RKO (cell line): ENCODE measurements at places on chromosomes 12 and 14.

DNA sequence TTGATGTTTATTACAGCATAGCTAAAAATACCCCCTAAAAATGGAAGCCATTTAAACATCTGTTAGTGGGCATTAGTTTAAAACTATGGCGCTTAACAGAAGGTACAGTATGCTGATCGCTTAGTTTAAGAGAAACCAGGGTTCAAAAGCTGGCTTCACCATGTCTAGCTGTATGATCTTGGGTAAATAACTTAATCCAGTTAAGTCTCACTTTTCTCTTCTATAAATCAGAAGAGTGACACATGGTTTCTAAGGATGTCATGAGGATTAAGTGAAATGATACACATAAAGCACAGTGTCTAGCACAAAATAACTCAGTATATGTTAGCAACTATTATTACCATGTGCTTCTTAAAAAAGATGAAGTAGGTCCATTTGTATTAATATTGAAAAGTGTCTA lies 38.7 kb downstream of the STK38L start:
- DNase-seq = no peak

GRCh38 chr12:129675947-129676346 lies 227.9 kb downstream of the TMEM132D start:
- DNase-seq = no peak

- no peak for DNase-seq
Observed at GRCh38 chr12:10563966-10564365, 49.4 kb downstream of the MAGOHB start.

DNA sequence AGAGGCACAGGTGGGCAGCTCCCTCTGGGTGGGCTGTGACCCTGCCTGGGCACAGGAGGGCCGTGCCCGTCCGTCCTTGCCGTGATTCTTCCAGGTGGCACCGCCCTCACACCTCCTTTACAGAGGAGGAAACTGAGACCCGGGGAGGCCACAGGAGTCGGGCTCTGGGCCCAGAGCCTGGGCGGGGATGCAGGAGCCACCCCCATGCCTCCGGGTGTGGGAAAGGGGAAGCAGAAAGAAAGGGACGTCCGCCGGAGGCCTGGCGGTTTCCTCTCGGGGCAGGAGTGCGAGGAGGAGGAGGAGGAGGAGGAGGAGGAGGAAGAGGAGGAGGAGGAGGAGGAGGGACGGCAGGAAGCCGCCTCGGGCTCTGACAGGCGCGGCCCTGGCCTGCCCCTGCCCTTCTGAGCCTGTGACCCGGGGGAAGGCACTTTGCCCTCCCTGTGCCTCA lies 23.0 kb downstream of the SH2B3 start:
- DNase-seq = no peak

DNA sequence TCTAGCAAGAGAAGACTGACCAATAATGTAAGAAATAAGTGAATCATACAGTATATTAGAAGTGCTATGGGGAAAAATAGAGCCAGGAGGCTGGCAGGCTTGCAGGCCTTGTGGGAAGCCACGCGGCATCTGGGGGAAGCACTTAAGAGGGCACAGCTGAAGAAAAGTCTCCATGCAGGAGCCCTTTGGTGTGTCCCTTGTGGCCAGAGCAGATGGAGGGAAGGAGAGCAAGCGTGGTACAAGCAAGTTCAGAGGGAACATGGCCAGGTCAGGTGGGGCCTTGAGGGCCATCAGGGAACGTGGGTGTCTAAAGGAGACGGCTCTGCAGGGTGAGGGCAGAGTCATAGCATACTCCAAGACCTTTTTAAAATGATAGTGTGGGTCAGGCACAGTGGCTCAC lies 51.7 kb downstream of the LRRC74A start:
- no peak for DNase-seq

DNA sequence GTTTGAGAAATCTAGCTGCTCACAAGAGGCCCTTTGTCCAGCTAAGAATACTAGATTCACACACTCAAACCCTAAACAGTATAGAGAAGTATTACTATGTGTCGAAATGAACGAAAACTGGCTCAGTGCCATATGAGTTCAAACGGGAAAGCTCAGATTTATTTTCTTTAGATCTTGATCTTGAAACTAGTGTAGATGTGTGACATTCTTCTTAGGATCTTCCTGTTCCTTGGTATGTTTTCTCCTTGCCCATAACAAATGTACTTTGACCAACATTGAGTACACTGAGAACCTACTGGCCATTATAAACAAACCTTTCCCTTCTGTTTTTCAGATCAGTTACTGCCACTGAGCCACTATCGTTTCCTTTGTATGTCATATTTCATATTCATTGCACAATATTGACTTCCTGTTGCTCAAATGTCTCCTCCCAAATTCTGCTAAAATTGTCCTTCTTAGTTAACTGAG lies 21.3 kb downstream of the MYBPC1 start:
- DNase-seq = no peak

- no peak for DNase-seq
Observed at GRCh38 chr12:132364348-132364902, 35.0 kb upstream of the GALNT9 start.

DNA sequence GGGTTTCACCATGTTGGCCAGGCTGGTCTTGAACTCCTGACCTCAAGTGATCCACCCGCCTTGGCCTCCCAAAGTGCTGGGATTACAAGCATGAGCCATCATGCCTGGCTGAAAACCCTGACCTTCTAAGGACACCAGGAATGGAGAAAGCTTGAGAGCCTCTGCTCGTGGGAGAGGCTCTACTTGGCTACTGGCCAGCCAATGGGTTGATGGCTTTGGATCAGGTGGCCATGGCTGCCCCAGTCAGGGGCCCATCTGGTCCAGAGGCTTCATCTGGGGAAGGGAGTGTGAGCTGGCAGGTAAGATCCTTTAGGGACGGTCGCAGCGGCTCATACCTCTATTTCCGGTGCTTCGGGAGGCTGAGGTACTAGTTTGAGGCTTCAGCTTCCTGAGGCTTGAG lies 42.5 kb upstream of the PPP1CC start:
- DNase-seq = no peak

GRCh38 chr14:72500234-72500838 lies 393.6 kb downstream of the DPF3 start:
- no peak for DNase-seq

- no peak for DNase-seq
Observed at GRCh38 chr12:120659151-120659525, 18.7 kb downstream of the CABP1 start.

- no peak for DNase-seq
Observed at GRCh38 chr14:38125481-38126037, 82.1 kb upstream of the SSTR1 start.

DNA sequence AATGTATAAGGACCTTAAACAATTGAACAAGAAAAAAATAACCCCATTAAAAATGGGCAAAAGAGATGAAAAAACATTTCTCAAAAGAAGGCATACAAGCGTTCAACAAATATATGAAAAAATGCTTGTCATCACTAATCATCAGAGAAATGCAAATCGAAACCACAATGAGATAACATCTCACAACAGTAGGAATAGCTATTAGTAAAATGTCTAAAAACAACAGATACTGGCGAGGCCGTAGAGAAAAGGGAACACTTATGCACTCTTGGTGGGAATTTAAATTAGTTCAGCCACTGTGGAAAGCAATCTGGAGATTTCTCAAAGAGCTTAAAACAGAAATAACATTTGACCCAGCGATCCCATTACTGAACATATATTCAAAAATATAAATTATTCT lies 769.8 kb upstream of the MGAT4C start:
- no peak for DNase-seq

GRCh38 chr14:100193417-100194357 lies 34.2 kb upstream of the DEGS2 start:
- DNase-seq = no peak

GRCh38 chr14:77003960-77004710 lies 24.4 kb downstream of the IRF2BPL start:
- no peak for DNase-seq

- no peak for DNase-seq
Observed at GRCh38 chr14:34604995-34605394, 25.0 kb downstream of the SNX6 start.

GRCh38 chr12:106490264-106490663 lies 92.5 kb upstream of the RFX4 start:
- DNase-seq = no peak

- no peak for DNase-seq
Observed at GRCh38 chr12:47729233-47729632, 3.9 kb upstream of the ENDOU start.

GRCh38 chr12:102118874-102119273 lies 1.0 kb downstream of the NUP37 start:
- no peak for DNase-seq

- no peak for DNase-seq
Observed at GRCh38 chr14:91805659-91806058, 61.7 kb downstream of the TC2N start.

- DNase-seq = no peak
Observed at GRCh38 chr14:97218691-97219430, 421.7 kb downstream of the VRK1 start.

DNA sequence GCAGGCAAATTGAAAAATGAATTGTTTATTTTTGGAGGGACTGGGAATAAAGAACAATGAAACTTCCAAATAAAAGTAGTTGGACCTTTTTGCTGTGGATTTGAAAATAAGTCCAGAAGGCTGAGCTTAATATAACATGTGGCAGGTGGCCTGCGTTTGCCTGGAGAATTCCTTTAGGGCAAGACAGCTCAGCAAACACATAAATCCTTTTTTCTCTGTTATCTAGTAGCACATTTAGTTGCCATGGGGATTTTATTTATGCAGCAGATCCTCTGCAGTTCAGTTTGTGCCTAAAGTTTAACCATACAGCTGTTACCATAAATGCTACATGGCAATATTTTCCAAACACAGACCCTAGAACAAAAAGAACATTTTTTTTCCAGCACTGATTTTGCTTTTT lies 180.0 kb downstream of the NPAS3 start:
- no peak for DNase-seq

DNA sequence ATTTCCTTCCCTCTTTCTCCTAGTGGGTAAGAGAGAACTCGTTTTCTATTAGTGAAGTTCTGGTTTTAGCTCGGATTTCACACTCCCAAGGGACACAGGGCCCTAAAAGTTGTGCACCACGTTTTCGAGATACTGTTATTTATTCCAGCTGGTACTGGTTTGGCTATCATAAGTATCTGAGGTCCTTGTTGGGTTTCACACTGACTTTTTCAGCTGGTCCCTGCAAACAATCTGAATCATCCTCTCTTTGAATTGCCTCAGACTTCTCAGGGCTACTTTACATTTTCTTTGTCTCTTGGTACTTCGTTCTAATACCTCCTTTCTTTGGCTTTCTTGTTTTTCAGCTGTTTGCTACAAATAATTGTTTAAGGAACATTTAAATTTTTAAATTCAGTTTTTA lies 75.7 kb downstream of the SCN8A start:
- no peak for DNase-seq

GRCh38 chr14:95183532-95184412 lies 26.4 kb upstream of the DICER1 start:
- DNase-seq = no peak
